ENCODE measurements at places on chromosomes 1 and 21.

GRCh38 chr21:43890042-43890441 lies 25.0 kb downstream of the AGPAT3 start:
- no peak for DNase-seq

GRCh38 chr1:214378492-214378891 lies 97.5 kb downstream of the SMYD2 start:
- DNase-seq = no peak

DNA sequence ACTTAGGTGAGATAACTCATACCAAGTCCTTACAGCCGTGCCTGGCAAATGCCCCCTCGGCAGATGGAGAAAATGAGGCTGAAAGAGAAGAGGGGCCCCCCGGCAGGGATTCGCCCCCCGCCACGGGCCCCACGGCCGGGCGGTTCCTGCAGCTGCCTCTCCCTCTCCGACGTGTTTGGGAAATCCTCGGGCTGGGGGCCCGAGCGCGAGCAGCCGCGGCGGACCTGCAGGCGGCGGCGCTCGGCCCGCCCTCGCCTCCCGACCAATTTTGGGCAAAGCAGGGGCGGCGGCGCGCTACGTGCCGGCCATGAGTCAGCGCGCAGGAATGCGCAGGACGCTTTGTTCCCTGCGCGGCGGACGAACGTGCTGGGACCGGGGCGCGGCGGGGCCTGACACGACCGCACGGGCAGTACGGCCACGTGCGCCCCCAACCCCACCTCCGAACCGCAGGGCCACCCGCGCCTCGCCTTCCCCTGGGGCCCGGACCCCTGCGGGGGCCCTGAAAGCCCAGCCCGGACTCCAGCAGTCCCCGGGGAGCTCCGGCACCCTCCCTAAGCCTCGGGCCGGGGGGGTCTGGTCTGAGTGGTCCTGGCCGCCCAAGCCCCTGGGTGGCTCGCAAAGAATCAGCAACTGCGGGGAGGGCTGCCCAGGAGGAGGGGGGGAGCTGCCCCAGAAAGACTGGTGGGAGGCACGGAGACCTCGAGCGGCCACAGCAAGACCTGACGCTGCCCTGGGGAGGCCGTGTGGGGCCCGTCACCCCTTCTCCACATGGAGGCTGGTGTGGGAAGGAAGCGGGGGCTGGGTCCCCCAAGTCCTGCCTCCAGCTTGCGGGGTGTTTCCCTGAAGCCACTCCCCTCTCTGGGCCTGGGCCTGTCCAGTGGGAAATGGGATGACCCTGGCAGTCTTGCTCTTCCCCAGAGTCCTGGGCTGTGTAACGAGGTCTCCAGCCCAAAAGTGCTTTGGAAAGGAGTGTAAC lies 11.9 kb upstream of the EDN2 start:
- no peak for DNase-seq

- no peak for DNase-seq
Measured at GRCh38 chr1:239912471-239912870, 179.2 kb upstream of the FMN2 start.

DNA sequence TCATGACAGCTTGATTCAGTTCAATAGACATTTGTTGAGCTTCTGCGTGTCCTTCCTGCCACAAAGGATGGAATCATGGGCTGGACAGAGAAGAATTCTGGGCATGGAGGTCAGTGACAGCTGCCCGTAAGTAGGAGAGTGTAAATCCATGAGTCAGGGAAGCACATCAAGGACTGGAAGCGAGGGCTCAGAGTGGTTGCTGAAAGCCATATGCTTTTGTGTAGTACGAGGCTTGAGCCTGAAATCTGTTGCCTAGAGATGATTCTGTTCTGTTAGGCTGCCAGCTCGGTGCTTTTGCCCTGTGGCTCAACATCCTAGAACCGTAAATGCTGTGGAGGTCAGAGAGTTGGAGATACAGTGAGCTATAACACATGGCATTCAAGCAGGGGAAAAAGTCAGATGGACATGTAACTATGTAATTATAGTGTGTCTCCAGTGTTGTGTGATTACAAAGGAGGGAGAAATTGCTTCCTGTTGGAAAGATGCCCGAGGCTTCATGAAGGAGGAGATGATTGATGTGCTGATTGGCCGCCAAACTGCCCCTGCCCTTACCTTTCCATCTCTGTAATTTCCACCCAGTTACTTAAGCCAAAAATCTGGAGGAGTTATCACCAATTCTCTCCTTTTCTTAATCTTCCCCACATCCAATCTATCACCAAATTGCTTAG lies 92.8 kb upstream of the CACNA1E start:
- DNase-seq = no peak

- DNase-seq = no peak
Measured at GRCh38 chr1:22296701-22297591, 154.0 kb upstream of the WNT4 start.

- no peak for DNase-seq
Measured at GRCh38 chr1:42720868-42721267, 19.2 kb downstream of the CLDN19 start.

GRCh38 chr1:175146529-175147213 lies 45.9 kb downstream of the KIAA0040 start:
- DNase-seq = no peak

DNA sequence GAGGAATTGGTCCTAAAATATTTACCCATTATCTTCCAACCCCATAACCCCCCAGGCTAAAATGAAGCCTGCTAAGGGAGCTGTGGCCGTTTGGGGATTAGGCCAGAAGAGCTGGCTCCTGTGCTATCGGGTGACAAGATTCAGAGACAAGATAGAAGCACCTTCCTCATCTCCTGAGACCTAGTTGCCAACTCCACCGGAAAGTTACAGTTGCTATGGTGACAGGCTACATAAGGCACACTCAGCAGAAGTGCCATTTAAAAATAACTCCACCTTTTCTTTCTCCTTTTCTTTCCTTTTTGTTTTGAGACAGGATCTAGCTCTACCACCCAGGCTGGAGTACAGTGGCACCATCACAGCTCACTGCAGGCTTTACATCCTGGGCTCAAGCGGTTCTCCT lies 43.6 kb upstream of the ROR1 start:
- no peak for DNase-seq

- no peak for DNase-seq
Measured at GRCh38 chr1:40783001-40783905, at the start of gene KCNQ4. Gene KCNQ4, plus strand, starts transcription at chr1:40783787. Its CDS starts 307 bp downstream, at chr1:40784094.

GRCh38 chr1:111006556-111006955 lies 42.8 kb upstream of the LRIF1 start:
- DNase-seq = no peak

DNA sequence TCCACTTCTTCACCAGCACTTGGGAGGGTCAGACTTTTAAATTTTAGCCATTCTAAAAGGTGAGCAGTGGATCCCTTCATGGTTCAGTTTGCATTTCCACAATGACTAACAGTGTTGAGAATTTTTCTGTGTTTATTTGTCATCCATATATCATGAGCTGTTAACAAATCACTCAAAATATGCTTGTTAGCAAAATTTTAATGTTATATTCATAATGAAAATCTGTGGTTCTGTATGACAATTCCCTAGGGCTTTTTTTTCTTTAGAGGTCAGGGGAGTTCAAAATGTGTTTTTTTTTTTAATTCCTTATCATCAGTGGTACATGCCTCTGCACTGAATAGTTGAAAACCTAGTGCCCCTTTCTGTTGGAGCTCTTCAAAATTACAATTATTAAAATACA lies 682.2 kb upstream of the ADGRL2 start:
- DNase-seq = no peak

- DNase-seq = no peak
Measured at GRCh38 chr1:45097944-45098343, 85.9 kb downstream of the UROD start.

All from GDM1 (cell line).